GM04503 (cell line): ENCODE measurements at places on chromosomes 3 and 15.

GRCh38 chr3:12907729-12908128, 66.4 kb upstream of the RPL32 start:
- DNase-seq = no peak

DNA sequence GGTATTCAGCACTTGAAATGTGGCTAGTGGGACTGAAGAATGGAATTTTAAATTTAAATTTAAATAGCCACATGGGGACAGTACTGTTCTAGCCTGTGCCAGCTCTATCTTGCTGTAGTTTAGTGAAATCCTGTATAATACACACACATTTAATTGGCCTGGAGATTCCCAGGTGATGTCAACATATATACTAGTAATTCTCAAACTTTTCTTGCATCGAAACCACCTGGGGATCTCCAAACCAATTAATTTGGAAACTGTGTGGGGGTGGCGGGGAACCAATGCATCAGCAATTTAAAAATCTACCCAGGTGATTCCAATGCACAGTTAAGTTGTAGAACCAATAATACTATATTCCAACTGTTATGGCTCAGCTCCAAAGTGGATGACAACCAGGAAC, 228.9 kb upstream of the MRPL3 start:
- no peak for DNase-seq

- DNase-seq = no peak
Observed at GRCh38 chr15:36152936-36153335, 426.5 kb upstream of the CDIN1 start.

- no peak for DNase-seq
Observed at GRCh38 chr3:73490453-73491286, 134.1 kb downstream of the PDZRN3 start.

GRCh38 chr3:130558366-130558765, 41.4 kb downstream of the COL6A6 start:
- no peak for DNase-seq

- peak; percentile 11 for DNase-seq
Observed at GRCh38 chr15:56672721-56673120, 60.6 kb downstream of the ZNF280D start.

DNA sequence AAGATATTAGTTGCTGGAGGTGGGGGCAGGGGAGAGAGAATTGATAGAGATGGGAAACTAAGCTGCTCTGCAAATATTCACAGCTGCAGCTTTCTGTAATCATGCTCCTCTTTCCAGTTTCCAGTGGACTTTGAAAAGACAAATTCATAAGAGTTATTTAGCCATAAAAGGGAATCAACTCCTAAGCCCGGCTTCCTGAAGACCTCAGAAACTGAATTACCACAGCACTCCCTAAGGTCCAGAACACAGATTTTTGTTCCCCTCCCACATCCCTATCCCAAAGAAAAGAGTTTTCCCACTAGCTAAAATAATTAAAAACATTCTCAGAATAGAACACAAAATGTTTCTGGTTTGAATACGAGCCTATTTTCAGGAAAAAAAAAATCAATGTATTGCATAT, 871.8 kb upstream of the NR2F2 start:
- no peak for DNase-seq

- no peak for DNase-seq
Observed at GRCh38 chr3:41846850-41847249, 115.1 kb downstream of the ULK4 start.

DNA sequence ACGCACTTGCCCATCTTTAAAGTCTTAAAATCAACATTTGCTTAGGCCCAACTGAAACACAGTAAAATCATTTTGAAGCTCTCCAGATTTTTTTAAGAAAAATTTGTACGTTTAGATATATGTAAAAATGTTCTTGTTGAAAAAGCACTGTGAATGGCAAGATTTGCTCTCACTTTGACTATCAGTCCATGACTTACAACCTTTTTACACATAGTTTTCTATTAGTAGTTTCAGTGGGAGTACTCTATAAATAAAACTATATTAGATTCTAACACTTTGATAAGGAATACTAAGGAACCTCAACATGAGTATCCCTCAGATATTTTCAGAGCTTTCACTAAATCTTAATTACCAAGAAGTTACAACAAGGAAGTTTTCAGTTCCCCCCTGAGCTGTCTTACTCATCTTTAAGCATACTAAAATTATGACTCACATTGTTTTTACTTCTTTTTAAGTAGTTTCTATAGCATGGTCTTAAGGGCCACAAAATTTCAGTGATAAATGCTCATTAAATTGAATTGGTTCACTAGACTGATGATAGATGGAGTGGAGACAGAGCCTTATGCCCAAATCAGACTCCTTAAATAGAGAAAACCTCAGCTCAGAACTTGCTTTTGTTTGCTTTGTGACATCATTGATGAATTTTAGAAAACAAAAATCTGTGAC, 31.6 kb upstream of the RAP2B start:
- DNase-seq = no peak

- no peak for DNase-seq
Observed at GRCh38 chr3:142735462-142735861, 11.6 kb downstream of the TRPC1 start.

DNA sequence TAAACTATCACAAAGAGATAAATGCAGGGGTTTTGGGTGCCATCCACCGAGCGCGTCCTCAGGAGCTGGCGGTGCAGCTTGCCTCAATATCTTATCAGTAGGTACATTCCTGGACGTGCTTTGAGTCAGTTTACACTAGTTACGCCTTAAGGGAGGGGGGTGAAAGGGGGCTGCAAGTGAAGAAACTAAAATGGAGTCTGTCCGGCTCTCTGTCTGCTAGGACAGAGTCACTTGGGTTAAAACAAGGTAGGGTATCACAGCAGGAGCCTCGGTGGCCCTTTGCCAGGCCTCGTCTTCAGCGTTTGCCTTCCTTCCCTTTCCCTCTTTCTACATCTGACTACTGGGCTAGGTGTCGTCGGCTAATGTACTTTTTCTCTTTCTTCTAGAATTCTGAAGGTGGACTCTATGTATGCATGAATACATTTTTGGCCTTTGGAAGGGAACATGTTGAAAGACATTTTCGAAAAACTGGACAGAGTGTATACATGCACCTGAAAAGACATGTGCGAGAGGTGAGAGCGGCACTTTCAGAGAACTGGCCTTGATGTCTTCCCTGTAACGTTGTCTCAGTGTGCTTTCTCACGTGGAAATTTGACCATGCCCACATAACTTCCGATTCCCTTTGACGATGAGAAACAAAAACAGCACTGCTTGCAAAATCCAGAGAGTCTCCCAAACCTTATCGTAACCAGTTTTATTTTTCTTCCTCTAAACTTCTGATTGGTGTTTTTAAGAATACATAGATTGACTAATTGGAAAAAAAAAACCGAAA, 28.8 kb downstream of the USP13 start:
- no peak for DNase-seq

DNA sequence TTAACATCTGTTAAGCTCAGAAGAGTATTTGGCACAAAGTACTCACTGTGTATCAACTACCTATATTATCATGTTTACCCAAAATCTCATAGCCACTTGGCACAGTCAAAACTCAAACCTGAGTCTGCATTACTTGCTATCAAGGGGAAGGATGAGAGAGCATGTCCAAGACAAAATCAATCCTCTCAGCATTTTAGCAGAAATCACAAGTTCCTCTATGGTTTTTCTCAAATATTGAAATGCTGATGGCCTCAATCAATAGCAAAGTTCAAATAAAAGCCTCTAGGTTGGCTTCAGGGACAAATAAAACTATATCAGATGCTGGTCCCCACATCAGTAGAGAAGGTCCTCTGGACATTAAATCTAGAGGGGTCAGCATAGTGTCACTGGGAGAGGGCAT, 14.3 kb downstream of the TBC1D2B start:
- no peak for DNase-seq

DNA sequence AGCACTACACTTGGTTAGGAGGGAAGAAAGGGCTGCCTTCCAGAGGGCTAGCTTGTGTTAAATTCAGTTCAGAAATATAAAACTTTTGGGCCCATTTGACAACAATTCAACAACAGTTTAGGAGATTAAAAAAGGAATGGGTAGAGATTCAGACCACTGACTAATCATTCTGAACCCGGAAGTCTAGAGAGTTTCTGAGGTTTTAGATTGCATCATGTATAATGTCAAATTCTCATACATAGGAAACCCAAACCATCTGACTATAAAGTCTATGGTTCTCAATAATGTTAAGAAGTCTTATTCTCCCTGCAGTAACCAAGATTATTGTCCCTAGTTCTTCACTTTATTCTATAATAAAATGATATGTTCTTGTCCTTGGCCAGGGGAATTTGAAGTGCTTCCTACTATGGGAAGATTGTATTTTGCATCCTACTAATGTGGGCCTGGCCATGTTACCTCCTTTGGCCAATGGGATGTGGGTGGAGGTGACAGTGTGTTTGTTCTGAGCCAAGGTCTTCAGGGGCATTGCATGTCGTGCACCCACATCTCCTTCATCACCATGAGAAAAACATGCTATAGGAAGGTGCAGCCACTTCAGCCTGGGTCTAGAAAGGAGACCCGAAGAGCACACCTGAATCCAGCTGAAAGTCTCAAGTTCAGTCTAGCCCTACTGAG, 66.4 kb upstream of the CCNL1 start:
- no peak for DNase-seq

- DNase-seq = peak; percentile 14
Observed at GRCh38 chr15:29913528-29914135, 91.4 kb upstream of the TJP1 start.

DNA sequence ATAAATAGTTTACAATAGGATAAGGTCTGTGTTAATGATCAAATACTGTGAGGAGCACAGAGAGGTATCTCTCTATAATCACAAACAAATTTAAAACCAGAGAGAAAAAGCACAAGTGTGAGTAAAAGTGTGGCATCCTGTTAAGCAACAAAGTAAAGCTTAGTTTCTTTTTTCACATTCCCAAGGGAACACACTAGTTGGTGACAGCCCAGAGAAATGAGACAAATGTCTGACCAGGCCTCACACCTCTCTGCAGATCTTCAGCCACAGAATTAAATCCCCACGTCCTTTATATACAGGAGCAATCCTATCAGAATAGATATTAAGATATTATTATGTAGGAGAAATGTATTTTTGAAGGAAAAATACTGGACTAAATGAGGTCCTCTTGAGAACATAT, 2.7 kb downstream of the FBN1 start:
- DNase-seq = no peak

GRCh38 chr3:142394921-142395622, 52.8 kb downstream of the XRN1 start:
- no peak for DNase-seq

- DNase-seq = no peak
Observed at GRCh38 chr15:69032703-69033373, 18.3 kb downstream of the NOX5 start.

DNA sequence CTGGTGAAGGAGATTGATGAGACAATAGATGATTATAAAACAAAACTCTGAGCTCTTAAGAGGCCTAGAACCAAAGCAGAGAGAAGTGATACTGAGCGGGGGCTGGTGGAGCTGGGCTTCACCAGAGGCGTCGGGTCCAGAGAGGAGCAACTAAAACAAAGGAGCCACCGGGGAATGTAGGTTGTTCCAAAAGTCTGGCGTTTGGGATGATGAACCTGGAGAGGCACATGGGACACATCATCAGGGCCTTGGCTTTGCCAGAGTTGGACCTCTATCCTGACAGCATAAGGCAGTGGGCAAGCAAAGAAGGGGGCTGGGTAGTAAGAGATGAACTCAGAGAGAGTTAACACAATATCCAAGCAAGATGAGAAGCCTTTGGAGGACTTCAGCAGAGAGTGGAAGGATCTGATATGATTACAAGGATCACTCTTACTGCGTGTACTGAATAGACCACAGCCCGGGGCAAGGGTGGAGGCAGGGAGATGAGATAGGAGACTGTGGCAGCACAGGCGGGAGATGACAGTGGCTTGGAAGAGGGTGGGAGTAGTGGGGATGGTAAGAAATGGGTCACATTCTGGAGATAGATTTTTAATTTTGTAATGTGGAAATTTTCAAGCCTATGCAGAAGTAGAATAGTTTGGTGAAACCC, 36.0 kb upstream of the RASA2 start:
- DNase-seq = no peak
